ENCODE measurements at places on chromosomes 16 and 17.

DNA sequence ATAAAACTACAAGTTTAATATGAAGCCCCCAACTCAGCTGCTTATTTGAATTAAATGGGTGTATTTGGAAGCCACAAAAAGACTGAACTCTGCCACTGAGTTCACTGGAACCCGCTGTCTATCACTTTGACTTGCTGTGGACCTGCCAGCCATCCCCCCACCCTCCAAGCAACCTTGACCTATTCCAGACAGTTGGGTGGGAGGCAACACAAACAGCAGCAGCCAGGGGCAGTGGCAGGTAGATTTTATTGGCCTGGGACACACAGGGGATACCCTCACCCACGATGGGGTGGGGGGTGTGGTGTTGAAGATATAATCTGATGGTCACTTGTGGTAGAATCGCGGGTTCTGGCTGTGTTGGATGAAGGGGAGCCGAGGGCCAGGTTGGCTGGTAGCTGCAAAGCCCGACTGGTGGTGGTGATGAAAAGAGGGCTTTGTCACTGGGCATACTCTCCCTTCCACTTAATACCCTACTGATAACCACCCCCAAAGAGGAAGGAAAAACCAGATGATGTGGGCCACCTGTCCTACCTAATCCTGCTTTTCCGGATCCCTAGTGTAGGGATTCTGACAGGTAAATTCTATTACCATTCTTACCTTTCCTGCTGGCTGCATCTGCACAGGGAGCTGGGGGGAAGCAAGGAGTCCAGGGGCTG, 2.6 kb downstream of the GPS2 start:
- no peak for DNase-seq

GRCh38 chr16:85041219-85042166, 13.9 kb downstream of the KIAA0513 start:
- DNase-seq, result no peak

GRCh38 chr16:85416228-85417109, 196.7 kb upstream of the GSE1 start:
- DNase-seq, result peak; percentile 44

- DNase-seq, result no peak
These were observed 40.1 kb upstream of the C1QL1 start for GRCh38 chr17:45008216-45008615.

DNA sequence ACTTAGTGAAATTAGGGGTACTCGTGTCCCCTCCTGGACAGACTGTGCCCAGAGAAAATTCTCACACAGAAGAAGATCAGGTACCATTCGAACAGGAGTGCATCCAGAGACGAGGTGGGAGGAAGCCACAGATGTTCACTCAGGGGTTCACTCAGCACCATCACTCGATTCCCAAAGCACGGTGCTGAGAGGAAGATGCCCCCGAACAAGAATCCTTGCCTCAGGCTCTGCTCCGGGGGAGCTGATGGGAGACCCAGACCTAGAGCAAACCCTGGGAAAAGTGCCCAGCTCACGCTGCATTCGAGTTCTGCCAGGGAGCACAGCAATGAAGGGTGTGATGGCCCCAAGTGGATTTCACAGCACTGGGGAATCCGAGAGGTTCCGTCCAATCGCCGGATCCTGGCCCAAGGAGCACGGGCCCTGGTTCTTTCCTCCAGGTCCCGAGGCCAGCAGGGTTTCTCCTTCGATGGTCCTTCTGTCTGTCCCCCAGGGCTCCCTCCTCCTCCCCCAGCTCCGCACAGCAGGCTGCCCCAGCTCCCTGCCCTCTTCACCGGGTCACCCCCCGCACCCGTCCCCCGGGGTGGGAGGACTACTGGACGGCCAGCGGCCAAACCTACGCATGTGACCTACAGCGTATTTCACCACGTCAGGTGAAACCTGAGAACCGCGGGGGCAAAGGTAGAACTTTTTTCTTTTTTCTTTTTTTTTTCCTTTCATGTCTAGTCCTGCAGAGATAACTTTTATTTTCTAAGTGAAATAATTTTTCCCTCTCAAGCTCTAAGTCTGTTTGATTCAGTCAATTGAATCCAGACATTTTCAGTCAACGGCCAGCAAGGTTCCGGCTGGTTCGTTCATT, 10.2 kb upstream of the UBE2I start:
- DNase-seq, result no peak

DNA sequence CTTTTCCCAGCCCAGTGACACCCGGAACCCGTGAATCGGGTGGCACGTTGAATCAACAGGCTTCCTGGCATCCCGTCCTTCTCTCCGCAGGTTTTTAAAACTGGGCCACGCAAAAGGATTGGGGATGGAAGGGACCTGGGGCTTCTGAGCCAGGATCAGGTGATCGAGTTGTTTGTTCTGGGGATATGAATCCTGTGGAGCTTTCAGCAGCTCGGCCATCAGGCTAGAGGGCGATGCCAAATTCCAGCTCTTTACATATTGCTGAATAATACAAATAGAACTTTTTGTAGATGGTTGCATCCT, 473 bp downstream of the SUPT6H start:
- no peak for DNase-seq

DNA sequence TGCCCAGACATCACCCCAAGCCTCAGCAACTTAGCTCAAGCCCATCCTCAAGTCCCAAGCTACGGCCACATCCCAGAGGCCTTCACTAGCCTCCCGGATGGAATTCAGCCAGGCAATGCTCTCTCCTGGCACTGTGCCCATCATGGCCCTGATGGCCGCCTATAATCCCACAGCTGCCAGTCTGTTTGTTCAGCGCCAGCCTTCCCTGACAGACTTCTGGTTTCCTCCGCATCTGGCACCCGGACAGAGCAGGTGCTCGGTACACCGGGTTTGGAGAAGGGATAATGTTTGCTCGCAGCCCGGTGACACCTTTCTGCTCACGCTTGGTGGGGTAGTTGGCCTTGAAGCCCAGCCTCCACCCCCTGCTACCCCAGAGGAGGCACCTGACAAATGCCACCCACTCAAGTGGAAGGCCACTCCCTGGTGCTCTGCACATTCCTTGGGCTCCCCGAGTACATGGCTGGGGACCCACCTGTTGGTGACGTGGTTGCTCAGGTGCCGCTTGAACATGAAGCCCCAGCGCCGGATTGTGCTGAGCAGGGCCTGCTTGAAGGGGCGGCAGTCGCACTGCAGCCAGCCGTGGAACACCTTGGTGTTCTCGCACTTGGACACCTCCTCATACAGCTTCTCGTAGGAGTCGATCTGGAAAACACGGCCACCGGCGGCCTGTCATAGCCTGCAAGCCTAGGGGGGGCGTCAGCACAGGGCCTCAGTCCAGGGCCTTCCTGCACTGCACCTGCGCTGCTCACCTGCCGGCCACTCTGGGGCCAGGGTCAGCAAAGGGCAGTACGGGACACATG, 47.1 kb downstream of the DNAH17 start:
- no peak for DNase-seq

DNA sequence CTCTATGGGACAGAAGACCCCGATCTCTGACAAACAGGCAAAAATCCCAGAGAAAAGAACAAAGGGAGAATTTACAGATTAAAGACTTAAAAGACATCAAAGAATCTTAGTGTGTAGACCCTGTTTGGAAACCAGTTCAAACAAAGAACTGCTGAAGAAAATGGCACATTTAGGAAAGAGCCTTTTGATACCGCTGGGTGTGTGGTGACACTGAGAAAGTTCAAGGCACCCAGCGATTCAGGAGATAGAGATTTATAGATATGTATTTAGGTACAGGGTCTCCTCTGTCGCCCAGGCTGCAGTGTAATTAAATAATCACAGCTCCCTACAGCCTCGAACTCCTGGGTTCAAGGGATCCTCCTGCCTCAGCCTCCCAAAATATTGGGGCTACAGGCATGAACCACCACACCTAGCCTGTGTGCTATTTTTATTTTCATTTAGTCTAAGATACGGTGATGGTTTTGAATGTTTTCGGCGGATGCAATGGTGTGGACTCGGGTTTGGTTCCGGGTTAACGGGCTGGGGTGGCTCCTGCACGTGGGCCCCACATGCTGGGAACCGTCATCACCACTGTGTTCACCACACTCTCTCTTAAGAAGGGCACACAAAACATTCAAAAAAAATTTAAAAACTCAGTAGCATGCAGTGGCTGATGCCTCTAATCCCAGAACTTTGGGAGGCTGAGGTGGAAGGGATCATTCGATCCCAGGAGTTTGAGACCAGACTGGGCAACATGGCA, 114.0 kb downstream of the ZNF778 start:
- no peak for DNase-seq

GRCh38 chr17:29401258-29401657, 11.1 kb downstream of the TAOK1 start:
- DNase-seq, result no peak

GRCh38 chr17:6559753-6560215, 3.4 kb upstream of the PITPNM3 start:
- DNase-seq, result no peak

DNA sequence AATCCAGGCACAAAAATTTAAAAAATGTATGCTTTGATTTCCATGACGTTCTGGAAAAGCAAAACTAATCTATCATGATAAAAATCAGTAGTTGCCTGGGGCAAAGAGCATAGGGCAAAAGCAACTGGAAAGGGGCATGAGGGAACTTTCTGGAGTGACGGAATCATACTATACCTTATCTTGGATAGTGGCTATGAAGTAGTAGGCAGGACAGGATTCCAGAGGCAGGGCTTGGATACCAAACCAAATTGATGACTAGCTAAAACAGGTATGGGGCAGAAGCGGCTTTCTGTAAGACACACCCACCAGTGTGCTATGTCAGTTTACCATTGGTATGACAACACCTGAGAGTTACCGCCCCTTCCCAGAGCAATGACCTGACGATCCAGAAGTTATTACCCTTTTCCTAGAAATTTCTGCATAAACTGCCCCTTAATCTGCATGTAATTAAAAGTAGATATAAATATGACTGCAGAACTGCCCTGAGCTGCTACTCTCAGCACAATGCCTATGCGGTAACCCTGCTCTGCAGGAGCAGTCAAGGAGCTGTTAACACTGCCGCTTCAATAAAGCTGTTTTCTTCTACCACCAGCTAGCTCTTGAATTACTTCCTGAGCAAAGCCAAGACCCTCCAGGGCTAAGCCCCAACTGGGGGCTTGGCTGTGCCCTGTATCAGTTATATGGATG, 56.7 kb downstream of the CFDP1 start:
- DNase-seq, result no peak
